ENCODE measurements at places on chromosomes 5 and 9.

DNA sequence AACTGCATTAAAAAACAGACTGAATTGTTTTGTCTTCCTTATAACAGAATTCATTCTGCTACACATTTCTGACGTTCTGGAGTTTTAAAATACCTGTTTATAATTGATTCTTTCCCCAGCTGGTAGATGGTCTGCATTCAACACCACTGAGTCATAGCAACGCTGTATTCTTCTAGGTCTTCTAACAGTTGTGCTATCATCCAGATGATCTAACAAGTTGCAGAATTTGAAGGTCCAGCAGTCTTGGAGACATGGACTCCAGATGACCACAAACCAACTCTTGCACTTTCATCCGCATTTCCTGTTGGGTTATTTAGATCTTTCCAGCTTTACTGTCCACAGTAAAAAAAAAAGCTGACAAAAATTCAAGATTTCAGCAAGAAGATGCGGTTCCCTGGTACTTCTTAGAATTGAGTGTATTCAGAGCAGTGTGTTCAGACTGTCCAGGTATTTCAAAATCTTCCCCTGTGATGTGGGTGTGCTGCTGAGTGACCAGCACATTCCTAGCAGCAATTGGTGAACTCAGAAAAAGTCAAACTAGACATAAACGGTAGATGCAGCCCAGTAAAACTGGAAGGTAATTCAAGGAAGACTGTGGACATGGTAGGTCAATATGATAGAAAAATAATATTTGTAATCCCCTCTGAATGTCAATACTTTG lies 50.2 kb downstream of the CSNK1A1 start:
- DNase-seq: peak; percentile 37

- DNase-seq: no peak
Observed at GRCh38 chr5:30991462-30991861, 202.0 kb upstream of the CDH6 start.

GRCh38 chr9:81841333-81841732 lies 86.9 kb upstream of the SPATA31D4 start:
- no peak for DNase-seq

GRCh38 chr5:82111191-82111590 lies 139.4 kb downstream of the ATG10 start:
- DNase-seq: peak; percentile 41

DNA sequence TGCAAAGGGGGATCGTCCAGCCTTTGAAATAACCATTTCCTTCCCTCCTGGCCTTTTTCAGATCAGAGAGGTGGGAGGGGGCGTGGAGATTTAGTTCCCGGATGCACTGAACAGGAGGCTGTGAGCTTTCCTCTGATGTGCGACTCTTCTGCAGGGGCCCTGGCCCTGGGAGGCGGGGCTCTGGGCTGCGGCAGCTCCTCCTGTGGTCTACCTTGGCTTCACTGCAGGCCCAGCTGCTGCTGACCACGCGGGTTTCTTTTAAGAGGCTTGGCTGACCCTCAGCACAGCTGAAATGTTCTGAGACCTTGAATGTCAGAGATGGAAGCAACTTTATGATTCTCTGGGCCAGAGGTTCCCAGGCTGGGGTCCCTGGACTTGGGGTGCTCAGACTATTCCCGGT lies 27.0 kb upstream of the COL15A1 start:
- no peak for DNase-seq

GRCh38 chr5:16750445-16750844 lies 133.6 kb upstream of the RETREG1 start:
- DNase-seq: no peak

GRCh38 chr5:75710637-75711036 lies 6.6 kb downstream of the POC5 start:
- no peak for DNase-seq
